ENCODE measurements at places on chromosomes 6 and 20.

DNA sequence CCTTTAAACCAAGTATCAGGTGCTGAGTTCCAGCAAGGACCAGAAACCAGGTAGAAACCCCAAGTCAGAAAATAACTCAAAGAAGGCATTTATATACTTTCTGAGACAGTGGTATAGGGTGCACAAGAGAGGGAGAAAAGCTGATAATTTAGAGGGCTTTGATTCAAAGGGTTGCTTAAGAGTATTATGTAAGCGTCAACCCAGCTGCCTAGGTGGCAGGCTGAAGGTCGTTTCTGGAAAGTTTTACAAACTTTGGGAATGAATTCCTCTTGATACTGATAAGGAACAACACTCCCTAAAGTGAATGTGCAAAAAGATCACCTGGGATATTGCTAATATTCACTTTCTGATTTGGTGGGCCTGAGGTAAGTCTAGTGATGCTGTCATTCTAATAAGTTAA is 800.7 kb downstream of the MAFB start:
- DNase-seq: no peak

DNA sequence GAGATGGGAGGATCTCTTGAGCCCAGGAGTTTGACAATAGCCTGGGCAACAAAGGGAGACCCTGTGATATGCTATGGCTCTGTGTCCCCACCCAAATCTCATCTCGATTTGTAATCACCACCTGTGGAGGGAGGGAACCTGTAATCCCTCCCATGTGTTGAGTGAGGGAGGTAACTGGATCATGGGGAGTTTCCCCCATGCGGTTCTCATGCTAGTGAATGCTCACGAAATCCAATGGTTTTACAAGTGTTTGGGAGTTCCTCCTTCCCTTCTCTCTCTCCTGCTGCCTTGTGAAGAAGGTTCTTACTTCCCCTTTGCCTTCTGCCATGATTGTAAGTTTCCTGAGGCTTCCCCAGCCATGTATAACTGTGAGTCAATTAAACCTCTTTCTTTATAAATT is 3.4 kb downstream of the NUDT3 start:
- no peak for DNase-seq

DNA sequence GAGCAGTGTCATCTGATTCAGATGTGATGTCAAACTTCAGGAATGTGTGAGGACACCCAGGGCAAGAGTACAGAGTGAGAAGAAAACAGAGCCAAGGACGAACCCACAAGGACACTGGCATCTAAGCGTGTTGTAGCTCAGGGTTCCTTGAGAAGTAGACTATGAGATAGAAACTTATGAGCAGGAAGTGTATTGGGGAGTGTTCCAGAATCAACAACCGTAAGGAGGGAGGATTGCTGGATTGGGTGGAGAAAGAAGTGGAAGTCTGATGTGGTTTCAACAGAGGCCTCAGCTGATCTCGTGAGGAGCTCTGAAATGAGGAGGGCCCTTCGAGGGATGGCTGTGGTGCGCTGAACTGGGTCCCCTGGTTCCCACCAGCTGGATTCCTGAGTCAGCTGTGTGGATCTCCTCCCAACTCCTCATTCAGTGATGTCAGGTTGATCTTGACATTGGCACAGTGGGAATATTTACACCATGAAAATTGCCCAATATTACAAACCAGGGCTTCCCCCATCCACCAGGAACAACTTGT is 25.7 kb upstream of the IGF2R start:
- no peak for DNase-seq

DNA sequence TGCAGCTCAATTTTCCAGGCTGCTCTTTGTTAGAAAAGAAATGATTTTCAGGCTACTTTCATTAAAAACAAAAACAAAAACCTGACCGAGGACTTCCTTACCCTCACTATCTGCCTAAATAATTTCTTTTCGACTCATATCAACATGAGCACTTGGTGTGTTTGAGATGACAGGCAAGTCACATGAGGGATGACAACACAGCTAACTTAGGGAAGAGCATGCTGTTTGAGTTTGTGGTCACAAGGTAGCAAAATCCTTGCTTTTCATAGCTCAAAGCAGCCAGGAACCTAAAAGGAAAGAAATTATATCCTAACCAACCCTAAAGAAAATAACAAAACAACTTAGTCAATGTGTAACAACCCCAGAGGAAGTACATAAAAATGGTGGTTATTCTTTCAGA is 459.5 kb downstream of the KIF16B start:
- no peak for DNase-seq

DNA sequence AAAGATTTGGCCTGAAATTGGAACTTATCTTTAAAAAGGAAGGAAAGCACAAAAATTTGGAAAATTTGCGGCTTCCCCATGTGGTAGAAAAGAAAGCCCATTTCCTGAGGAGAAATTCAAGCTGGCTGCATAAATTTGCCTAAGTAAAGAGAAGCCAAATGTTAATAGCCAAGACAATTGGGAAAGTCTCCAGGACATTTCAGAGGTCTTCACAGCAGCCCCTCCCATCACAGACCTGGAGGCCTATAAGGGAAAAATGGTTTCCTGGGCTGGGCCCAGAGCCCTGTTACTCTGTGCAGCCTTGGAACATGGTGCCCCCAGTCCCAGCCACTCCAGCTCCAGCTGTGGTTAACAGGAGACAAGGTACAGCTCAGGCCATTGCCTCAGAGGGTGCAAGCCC is 736.5 kb downstream of the HACE1 start:
- no peak for DNase-seq

- DNase-seq: no peak
Observed at GRCh38 chr6:41935193-41935574, 6.4 kb downstream of the CCND3 start.

DNA sequence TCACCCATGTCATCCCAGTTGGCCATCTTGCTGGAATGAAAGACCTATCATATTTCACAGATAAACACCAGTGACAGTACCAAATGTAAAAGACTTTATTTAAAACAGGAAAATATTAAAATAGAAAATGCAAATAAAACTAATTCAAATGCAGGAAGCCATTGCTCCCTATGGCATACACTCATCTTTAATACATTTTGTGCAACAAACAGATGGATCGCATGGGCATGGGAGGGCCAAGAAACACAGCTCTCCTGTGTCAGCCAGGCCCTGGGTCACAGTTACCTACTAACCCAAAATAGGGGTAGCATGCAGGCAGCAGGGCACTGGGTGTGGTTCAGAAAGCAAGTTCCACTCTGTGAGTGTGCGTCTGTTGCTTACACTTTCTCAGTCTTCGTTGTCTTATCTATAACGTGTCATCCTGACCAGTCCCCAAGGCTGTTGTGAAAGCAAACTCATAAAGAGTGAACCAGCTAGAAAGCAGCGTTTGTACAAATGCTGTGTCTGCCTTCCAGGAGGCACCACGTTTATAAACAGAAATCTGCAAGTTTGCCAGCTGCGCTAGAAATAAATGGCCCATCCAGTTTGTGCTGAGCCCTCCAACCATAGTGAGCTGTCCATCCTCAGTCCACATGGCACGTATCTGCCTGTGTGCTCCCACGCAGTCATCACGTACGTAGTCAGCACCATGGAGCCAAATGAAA is 180.5 kb downstream of the SYNDIG1 start:
- DNase-seq: no peak

- no peak for DNase-seq
Observed at GRCh38 chr6:129874837-129875236, 13.7 kb upstream of the TMEM244 start.

DNA sequence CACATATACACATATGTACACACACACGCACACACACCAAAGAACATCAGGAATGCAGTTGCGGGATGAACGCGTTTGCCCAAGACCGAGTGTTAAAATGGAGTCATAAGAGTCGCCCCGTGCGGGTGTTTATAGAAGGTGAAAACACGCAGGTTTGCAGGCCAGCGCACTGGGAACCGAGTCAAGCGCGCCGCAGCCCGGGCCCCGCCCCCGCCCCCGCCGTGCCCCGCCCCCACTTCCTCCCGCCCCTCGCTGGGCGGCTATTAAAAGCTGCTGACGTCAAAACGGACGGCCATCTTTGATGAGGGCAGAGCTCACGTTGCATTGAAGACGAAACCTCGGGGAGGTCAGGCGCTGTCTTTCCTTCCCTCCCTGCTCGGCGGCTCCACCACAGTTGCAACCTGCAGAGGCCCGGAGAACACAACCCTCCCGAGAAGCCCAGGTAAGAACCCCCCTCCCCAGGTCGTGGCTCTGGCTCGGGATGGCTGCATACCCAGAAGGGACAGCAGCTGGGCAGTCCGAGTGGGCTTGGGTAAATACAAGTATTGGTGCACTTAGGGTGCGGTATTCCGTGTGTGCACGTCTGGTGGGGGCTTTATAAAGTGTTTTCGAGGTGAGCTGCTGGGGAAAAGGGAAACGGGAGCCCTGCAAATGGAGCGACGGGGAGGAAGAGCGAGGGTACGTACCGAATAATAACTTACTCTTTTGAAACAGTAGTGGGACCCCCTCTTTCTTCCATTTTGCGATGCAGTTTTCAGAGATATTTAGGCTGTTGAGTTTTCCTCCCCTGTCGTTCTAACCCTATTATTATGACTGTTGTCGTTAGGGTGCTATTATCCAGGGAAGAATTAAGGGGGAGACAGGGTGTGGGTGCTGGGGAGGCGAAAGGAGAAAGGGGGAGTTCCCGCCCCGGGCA is at the start of gene SNAP25:
SNAP25 (plus strand) TSS at position 295 of the 916 bp plus-strand sequence. CDS start 56,662 bp downstream, outside the sequence.
- no peak for DNase-seq

- DNase-seq: peak; percentile 53
Observed at GRCh38 chr6:26553264-26553634, 15.1 kb downstream of the HMGN4 start.

DNA sequence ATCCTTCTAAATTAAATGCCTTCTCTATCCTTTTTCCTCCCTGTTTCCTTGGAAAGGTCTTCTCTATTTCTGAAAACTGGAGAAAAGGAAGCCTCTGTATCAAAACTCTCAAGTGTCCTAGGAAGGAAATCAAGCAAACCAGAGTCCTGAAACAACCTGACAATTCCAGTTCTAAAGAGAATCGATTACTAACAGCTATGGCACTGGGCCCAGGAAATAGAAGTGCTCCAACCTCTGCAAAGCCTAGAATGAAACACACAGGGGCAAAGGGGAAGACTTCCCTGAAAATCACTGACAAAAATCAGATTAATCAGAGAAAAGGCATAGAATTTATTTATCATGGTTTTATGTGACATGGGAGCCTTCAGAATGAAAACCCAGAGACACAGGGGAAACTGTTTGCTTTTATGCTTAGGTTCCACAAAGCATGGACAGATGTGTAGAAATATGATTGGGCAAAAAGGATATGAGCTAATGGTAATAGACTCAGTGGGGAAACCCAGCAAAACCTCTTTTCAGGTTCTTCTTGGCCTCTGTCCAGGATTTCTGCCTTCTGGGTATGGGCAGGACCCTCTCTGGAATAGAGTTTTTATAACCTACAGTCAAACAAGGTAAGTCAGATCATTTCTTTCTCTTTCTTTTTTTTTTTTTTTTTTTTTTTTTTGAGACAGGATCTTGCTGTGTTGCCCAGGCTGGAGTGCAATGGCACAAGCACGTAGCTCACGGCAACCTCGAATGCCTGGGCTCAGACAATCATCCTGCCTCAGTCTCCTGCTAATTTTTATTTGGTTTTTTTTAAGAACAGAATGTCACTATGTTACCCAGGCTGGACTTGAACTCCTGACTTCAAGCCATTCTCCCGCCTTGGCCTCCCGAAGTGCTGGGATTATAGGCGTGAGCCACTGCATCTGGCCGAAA is 91.7 kb downstream of the CD24 start:
- DNase-seq: no peak

DNA sequence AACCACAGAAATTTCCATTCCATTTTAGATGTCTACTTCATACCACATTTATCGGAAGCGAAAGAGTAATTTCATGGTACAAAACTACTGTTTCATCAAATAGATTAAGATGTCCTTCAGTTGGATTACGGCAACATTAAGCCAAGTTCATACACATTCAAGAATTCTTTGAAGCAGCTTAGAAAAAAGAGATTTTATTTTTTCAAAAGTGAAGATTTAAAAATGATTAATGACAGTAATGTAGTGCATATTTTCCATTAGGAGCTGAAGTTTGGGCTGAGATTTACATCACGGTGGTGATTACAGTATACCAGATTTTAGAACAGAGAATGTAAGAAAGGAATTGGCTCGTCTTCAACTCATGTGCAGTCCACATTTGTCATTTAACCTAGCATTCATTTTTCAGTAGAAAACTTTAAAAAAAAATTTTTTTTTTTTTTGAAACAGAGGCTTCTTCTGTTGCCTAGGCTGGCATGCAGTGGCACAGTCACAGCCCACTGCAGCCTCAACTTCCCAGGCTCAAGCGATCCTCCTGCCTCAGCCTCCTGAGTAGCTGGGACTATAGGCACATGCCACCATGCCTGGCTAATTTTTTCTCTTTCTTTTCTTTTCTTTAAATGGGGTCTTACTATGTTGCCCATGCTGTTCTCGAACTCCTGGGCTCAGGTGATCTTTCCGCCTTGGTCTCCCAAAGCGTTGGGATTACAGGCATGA is 1.9 kb downstream of the SYNJ2 start:
- DNase-seq: no peak

DNA sequence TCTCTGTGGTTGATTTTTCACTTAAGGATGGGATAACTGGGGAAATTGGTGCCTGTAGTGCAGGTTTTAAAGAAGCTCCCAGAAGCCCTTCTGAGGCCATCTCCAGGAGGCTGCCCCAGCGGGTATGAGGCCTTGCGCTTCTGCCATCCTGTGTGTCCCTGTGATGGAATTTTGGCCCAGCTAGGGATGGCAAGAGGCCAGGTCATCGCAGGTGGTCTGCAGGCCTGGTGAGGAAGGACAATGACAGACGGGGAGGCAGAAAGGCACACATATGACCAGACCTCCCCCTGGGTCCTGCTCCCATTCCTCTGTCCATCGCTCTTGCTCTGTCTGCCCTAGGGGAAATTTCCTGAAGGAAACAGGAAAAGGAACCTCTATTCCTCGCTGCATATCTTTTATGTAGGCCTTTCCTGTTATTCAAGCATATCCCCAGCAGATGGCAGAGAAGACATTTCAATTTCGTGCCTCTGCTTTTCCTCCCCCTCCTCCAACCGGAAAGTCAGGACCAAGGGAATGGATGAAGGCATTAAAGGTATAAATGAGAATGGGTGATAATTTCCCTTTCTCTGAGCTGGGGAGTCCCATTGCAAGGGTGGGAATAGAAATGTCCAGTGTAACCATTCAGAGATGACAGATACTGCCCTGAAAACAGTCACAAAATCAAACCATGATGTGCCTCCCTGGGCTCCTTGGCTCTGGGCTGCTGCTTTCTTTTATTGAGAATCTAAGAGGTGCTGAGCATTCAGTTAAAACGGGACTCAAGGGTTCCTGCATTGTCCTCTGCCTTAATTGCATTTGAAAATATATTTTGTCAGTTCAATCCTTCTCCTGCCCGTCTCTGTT is 17.6 kb upstream of the HLA-F start:
- no peak for DNase-seq

DNA sequence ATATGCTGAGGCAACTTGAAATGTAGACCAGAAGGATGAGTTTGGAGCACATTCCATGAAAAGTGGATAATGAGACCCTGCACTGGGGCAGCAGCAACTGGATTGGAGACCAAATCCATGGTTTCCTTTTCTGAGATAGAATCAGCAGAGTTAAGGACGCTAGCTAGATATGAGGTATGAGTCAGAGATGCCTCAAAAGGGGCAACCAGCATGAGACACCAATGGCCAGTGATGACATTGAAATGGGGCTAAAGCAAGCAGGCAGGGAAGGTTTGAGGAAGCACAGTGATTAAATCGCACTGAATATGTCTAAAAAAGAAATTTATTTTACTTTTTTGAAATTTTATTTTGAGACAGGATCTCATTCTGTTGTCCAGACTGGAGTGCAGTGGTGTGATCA is 802.4 kb downstream of the TFAP2A start:
- no peak for DNase-seq
